ENCODE measurements at places on chromosomes 16 and 17. TPM values are rescaled to one million over a fixed set of nuclear protein-coding genes. Genes with fewer than 3 reads are reported as not detected.

GRCh38 chr16:66551348-66551759, 1.0 kb upstream of the CKLF start:
- no peak for DNase-seq

- DNase-seq: no peak
Observed at GRCh38 chr16:27232061-27232900, 29.0 kb downstream of the KDM8 start.

Gene CSH2
- not detected for total RNA-seq

DNA sequence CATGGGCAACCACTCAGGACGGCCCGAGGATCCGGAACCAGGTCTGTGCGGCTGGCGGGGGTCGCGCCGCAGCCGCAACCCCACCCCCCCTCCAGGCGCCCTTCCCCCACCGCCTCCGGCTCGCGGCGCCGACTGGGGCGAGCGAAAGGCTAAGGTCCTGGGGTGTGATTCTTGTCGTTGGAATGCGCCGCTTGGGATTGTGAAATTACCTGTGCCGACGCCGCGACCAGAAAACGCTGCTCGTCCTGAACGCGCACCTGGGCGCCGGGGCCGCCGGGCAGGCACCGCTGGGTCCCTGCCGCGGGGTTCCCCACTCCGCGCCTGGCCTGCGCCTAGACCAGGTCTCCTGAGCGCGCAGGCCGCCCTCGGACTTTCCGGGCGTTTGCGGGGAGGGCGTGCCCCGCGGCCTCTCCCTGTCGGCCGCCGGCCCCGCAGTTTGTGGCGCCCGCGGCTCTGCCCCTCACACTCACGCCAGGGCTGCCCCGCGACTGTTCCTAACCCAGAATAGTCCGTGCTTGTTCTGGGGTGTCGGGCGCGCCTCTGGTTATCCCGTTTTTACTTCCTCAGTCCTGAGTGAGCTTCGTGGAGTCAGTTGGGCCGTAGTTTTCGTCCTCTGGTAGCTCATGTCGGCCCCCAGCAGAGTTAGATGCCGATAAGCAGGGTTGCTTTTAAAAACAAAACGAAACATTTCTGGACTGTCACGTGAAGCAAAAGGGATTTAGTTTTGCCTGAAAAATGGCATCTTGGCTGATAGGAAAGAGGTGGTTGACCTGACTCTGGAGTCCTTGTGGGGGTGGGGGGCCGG, 147.2 kb downstream of the SPECC1 start:
- DNase-seq: no peak

GRCh38 chr16:52718046-52718445, 171.1 kb upstream of the TOX3 start:
- DNase-seq: no peak

DNA sequence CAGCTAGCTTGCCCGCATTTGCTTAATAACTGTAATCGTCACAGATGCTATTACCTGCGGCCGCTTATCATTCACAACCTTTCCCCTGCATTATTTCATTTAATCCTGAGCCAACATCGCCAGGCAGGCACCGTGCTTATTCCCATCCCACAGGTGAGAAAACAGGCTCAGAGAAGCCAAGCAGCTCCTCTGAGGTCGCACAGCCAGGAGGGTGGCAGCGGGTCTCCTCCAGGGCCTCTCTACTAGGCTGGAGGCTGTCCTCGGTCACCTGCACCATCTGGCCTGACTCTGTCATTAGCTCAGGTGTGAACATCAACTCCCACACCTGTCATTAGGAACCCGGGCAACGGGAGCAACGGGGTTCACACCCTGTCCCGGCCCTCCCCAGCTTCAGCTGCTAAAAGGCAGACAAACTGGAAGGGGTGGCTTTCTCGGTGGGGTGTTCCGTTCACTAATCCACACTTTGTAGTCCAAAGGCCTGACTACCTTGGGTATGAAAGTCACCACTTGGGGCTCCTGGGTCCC, 3.0 kb downstream of the PPL start:
- no peak for DNase-seq

- DNase-seq: no peak
Observed at GRCh38 chr16:28193530-28194423, 18.0 kb downstream of the XPO6 start.

GRCh38 chr16:17269439-17269838, 201.3 kb downstream of the XYLT1 start:
- DNase-seq: no peak

Gene CCL8
- 2.5 TPM for total RNA-seq

Gene OR3A3
- not detected for total RNA-seq

- DNase-seq: no peak
Observed at GRCh38 chr16:54026456-54026855, 260.1 kb downstream of the IRX3 start.

DNA sequence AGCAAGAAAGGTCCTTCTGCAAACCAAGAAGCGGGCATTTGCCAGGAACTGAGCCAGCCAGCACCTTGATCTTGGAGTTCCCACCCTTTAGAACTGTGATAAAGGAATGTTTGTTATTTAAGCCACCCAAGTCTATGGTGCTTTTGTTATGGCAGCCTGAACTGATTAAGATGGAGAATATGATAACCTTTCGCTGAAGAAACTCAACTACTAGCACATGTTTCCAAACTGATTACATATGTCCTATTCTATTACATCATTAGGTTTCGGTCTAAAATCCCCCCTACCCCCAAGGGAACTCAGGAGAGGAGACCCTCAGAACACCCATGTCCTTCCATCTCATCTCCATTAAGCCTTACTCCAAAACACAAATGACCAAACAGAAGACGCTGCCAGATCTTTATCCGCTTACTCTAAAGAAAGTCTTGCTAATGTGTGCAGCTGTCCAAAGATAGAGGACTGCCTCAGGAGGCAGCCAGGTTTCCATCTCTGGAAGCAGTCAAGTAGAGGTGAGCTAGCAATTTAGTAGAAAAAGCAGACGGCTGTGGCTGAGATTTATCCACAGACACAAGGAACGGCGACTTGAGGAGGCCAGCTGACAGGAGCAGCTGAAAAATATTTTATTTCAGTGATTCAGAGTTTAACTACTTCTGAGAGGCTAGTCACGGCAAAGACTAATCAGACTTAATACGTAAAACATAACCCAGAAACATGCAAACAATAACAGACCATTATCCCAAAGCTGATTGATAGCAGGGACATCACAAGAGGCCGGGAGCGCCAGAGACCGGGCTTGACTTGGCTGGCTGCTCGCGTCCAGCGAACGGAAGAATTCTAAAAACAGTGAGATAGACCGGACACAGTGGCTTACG, 611.4 kb upstream of the CDH5 start:
- no peak for DNase-seq

DNA sequence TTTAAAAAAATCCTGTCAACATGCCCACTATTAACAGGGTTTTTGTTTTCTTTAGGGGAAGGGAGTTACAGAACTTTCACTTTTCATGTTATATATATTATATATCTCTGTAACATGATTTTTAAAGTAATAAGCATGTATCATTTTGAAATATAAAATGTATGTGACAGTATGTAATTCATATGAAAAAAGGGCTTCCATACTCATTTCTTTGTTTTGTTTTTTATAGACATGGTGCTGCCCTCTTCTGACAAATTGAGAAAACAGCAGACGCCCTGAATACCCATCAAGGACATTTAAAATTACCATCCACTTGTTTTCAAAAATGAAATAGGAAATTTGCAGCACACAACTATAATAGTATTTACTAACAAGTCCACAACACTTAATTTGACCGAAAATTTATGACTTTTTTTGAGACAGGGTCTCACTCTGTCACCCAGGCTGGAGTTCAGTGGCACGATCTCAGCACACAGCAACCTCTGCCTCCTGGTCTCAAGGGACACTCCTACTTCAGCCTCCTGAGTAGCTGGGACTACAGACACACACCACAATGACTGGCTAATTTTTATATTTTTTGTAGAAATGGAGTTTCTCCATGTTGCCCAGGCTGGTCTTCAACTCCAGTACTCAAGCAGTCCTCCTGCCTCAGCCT, 30.4 kb downstream of the CFDP1 start:
- DNase-seq: no peak

Gene TIGD7
- 5.1 TPM for total RNA-seq

Gene HP
- total RNA-seq: 10.8 TPM

Gene TAC4
- total RNA-seq: not detected

GRCh38 chr16:75632857-75633256, 9.8 kb upstream of the ADAT1 start:
- DNase-seq: no peak

Gene TBC1D3E
- total RNA-seq: not detected
